RPMI7951 (cell line): ENCODE measurements at places on chromosomes 4 and X.

GRCh38 chr4:2298532-2298991 is 36.7 kb upstream of the MXD4 start:
- DNase-seq = no peak

- DNase-seq = no peak
Measured at GRCh38 chrX:101190736-101191135, 28.9 kb upstream of the DRP2 start.

DNA sequence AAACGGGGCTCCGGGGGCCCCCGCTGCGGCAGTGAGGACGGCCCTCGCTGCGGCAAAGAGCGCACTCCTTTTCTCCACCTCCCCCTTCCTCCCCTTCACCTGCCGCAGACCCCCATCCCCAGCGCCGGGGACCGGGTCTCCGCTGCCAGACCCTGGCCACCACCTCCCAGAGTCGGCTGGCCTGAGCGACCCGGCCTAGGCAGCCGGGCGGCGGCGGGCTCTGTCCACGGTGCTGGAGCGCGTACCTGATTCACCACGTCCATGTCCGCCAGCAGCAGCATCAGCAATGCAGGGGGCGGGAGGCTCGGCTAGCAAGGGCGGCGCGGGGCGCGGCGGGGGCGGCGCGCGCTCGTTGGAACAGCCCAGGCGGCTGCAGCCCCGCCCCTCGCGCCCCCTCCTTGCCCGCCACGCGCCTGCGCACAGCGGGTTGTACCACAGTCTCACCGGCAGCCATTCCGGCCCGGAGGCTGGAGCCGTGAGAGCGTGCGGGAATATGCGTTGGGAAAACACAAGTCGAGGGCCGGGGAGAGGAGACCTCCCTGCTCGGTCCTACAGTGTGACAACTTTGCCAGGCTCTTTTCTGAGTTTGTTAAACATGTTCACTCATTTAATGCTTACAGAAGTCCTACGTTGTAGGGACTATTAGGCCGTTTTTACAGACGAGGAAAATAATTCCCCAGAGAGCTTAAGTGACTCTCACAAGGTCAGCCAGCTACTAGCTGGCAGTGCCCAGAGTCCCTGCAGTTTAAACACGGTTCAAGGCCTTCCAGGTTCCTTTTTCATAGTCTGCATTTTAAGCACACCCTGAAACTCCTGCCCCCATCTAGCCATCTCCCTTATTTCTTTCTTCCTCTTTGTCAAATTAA is at the start of gene SYP:
Gene SYP, minus strand, starts transcription at position 288 of the 866 bp plus-strand sequence. Its CDS starts 7 bp downstream, at position 281.
- peak; percentile 87 for DNase-seq

- no peak for DNase-seq
Measured at GRCh38 chrX:43003939-43004338, 226.0 kb upstream of the PPP1R2C start.

DNA sequence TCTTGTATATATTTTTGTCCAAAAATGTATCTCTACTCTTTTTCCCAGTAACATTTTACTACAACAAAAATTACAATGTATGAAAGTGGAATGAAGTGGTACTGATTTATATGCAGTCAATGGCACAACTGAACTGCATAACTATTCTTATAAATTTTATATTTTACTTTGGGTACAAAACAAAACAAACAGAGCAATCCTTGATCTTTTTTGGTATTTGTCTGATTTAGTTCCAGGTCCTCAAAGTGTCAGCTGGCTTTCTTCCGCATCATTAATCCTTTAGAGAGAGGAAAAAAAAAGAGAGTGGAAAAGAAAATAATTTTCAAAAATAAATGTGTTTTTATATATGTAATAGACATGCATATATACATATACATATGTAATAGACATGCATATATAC is 252.4 kb upstream of the SLIT2 start:
- no peak for DNase-seq

GRCh38 chr4:152024881-152025280 is 264.1 kb upstream of the GATB start:
- no peak for DNase-seq

DNA sequence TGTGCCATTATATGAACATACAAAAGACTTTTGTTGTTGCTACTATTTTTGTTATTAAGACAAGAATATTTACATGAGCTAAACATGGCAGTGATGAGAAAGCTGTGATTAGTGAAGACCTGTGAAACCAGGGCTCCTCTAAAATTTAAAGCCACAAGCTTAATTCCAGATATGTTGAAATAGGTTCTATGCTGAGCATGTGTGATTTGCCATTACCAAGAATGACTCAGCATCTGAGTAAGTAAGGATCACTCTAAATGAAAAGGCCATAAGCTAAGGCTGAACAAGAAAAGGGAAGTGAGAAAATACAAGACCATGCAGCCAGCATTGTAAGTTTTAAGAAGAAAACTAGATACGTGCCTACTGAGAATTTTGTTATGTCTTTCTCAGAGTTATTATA is 75.9 kb upstream of the CAMK2D start:
- DNase-seq = peak; percentile 80

GRCh38 chr4:122635205-122635604 is 14.3 kb upstream of the IL21 start:
- DNase-seq = no peak

DNA sequence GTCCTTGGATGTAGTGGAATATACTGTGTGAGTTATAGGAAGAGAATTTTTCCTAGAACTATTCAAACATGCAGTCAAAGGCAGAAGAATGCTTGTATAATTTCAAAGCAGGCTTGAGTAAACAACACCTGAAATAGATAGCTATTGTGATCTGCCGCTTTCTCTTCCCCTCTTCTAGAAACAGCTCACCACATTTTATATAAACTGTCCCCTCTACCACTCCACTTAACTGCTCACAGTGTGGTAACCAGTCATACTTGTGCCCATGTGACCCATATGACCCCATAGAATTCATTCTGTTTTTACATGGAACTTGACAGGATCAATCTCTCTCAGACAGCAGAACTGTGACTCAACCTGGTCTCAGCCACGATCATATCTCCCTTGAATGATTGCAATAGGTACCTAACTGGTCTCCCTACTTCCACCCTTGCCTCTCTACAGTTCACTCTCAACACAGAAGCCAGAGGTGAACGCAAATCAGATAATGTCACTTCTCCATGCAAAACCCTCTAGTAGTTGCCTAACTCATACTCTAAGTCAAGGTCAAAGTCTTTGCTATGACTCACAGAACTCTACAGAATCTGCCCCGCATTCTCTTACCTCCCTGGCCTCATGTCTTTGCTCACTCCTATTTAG is 85.6 kb upstream of the EFHC2 start:
- no peak for DNase-seq

GRCh38 chrX:9614016-9614415 is 149.2 kb downstream of the TBL1X start:
- DNase-seq = peak; percentile 84

GRCh38 chrX:150258463-150259430 is 104.4 kb upstream of the MAMLD1 start:
- DNase-seq = peak; percentile 24

DNA sequence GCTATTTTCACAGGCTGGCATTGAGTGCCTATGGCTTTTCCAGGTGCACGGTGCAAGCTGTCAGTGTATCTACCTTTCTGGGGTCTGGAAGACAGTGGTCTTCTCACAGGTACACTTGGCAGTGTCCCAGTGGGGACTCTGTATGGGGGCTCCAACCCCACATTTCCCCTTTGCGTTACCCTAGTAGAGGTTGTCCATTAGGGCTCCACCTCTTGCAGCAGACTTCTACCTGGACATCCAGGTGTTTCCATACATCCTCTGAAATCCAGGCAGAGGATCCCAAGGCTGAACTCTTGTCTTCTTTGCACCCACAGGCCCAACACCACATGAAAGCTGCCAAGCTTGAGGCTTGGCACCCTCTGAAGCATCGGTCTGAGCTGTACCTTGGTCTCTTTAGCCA is 735.7 kb upstream of the INTU start:
- DNase-seq = no peak

GRCh38 chr4:107246761-107247160 is 210.6 kb upstream of the DKK2 start:
- no peak for DNase-seq

- no peak for DNase-seq
Measured at GRCh38 chrX:92231391-92231790, 452.2 kb downstream of the PCDH11X start.

DNA sequence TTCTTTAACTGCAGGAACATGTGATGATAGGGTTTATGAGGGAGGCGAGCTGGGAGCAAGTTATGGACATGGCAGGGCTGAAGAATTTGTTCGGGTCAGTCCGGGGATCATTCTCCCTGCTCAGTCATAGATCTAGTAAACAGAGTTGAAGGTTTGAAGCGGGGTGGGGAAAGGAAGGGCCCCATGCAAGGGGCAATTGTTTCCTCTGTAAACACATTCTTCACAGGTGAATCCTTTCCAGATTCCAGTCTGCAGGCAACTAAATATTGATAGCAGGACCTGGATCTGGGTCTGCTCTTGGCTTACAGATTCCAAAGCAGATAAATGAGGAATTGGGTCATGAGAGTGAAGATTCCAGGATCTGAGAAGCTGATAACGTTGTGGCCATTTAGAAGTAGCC is 44.3 kb upstream of the ARHGAP24 start:
- DNase-seq = no peak

DNA sequence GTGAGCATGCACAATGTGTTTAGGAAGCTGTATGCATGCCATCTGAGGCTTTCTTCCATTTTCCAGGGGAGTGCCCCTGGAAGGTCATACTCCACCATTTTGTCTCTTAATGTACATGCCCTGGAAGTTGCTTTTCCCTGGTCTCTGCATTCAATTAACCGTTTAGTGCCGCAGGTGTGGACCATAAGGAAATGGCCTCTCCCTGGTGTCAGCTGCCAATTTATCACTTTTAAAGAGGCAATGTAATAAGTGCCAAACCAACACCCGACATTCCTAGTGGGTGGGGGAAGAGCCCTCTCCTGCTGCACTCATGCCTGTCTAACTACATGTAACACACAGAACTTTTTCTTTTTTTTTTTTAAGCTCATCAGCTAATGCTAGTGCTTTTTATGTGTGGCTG is 7.1 kb upstream of the BST1 start:
- DNase-seq = no peak

DNA sequence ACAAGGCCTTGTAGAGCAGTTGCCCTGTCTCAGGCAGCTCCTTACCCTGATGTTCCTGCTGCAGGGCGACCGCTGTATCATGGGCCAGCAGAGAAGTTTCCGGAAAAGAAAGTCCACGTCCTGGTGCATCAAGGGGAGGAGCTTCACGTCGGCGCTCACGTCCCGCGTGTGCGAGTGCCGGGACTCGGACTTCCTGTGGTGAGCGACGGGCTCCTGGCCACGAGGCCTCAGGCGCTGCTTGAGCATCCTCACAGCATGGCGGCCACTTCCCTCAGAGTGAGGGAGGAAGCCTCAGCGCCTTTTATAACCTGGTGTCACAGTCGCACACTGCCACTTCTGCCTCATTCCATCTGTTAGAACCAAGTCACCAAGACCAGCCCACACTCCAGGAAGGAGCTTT is 225.5 kb downstream of the AFAP1 start:
- DNase-seq = no peak

DNA sequence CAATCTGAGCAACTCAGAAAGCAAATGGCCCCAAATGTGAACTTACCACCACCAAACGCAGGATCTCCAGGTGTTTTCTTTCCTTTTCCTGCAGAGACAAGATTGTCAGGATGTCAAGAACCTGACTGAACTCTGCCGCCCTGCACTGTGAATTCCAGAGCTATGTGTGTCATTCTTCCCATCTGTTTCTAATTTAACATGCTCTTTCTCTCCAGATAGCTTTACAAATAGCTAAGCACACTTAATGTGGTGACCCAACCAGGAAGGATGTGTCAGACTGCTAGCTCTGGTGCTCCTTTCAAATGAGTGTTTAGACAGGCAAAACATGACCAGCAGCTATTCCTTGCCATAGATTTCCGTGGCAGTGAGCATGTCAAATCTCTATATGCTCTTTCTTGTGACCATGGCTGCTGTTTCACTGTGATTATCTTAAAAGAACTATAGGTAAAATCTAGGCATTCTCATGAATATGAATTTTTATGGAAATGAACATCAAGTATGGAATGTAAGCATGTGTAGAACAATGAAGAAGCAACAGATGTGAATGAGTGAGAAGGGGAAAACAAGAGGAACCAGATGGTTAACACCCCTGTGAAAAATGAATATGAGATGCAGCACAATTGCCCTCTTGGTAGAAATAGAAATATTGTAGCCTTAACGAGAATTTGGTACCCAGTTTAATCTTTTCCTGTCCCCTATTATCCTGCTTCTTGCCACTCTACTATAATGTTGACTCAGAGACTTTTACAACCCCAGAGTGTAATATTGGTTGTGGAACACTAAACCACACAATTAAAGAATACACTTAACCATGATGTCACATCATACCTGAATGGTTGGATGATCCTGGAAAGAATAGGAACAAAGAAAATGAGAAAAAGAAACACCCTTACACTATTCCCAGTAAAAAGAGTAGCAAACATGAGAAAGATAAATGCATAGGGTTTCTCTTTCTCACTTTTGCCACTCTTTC is 247.8 kb upstream of the DKK2 start:
- DNase-seq = peak; percentile 97

DNA sequence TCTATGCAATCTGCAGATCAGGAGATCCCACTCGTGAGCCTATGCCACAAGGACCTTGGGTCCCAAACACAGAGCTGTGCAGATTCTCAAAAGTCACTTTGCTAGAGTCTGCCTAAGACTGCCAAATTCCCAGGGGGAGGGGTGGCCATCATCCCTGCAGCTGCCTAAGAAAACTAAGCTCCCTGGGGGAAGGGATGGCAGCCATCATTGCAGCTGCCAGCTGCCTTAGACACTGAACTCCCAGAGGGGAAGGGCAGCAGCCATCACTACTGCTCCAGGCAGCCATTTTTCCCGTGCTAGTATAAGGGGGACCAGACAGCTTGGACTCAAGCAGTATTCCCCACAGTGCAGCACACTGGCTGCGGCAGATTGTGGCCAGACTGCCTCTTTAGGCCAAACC is 156.9 kb downstream of the NKX6-1 start:
- no peak for DNase-seq

- DNase-seq = peak; percentile 73
Measured at GRCh38 chr4:111641813-111642579, 503.3 kb upstream of the FAM241A start.

DNA sequence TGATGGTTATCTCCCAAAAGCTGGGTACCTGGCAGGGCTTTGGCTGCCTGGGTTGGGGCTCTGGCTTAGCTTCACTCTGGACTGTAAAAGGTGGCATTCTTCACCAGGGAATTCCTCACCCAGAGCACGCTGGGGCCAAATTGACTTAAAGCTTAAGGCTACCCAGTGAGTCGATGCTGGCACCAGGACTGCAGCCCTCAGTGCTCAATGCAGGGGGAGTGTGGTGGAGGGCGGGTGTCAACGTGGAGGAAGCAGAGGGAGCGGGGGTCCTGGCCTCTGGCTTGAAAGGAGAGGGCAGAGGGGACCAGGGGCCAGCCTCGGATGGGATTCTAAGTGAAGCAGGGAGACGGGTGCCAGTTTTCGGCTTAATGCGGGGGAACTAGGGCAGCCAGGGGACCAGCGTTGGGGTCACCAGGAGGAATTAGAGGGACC is 446 bp upstream of the FAM50A start:
- peak; percentile 2 for DNase-seq

- DNase-seq = no peak
Measured at GRCh38 chr4:152785639-152786615, 6.2 kb downstream of the ARFIP1 start.

GRCh38 chr4:151808542-151808941 is 47.7 kb upstream of the GATB start:
- DNase-seq = no peak

GRCh38 chrX:15903186-15903681 is 48.6 kb upstream of the AP1S2 start:
- DNase-seq = peak; percentile 53
